ENCODE measurements at places on chromosomes 2 and 18.
A peak's percentile ranks its signal among the peaks of the same experiment; 100 is the strongest.

GRCh38 chr2:56088411-56088810, 95.4 kb upstream of the CCDC85A start:
- DNase-seq = no peak

- DNase-seq = no peak
These were observed 3.3 kb downstream of the KLHL30 start for GRCh38 chr2:238141541-238142318.

- no peak for DNase-seq
These were observed 39.7 kb upstream of the ABCA12 start for GRCh38 chr2:215178121-215178520.

DNA sequence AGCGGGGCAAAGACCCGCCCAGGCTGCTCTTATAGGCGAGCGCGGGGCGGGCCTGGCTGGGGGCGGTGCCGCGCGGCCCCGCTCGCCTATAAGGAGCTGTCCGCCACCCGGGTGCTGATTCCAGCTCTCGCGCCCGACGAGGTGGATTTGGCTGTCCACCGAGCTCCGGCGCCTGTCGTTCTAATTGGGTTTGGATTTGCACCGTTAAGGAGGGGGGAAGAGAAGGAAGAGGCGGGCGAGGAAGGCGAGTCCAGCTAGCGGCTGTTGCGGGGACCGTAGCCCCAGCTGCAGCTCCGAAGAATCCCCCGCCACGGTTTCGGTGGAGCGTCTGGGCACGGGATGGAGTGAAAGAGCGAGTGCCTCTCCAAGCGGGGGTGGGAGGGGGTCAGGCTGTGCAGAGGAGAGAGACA, at the start of gene CNTNAP5:
CNTNAP5 (plus strand) TSS at position 117 of the 410 bp plus-strand sequence. CDS start 364 bp downstream, outside the sequence.
- peak; percentile 5 for DNase-seq

- no peak for DNase-seq
These were observed 14.7 kb downstream of the KLF7 start for GRCh38 chr2:207151048-207151447.

GRCh38 chr18:3248062-3248657, 559 bp downstream of the MYL12A start:
- DNase-seq = peak; percentile 59

DNA sequence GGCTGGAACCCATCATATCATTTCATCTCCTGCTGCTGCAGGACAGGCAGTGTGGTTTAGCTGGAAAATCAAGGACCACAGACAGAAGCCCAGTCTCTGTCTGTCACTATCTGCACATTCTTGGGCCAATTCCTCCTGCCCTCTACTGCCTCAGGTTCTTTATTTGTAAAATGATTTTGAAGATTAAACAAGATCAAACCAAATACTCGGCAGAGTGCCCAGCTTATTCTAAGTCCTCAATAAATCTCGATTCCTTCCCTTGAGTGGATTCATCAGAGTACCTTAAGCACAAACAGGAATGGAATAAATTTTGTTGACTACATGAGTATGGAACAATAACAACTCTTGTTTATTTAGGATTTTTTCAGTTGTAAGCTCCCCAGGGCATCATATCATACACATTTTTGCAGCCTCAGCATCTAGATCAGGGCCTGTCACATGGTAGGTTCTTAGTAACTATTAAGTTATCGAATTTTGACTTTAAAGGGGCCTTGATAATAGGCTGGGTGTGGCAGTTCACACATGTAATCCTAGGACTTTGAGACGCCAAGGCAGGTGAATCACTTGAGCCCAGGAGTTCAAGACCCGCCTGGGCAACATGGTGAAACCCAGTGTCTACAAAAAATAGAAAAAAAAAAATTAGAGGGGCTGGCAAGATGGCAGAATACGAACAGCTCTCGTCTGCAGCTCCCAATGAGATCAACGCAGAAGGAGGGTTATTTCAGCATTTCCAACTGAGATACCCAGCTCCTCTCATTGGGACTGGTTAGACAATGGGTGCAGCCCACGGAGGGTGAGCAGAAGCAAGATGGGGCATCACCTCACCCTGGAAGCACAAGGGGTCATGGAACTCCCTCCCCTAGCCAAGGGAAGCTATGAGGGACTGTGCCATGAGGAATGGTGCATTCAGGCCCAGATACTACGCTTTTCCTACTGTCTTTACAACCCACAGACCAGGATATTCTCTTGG, 11.1 kb downstream of the RHOB start:
- DNase-seq = no peak

GRCh38 chr2:200279857-200280256, 26.6 kb upstream of the SPATS2L start:
- no peak for DNase-seq

DNA sequence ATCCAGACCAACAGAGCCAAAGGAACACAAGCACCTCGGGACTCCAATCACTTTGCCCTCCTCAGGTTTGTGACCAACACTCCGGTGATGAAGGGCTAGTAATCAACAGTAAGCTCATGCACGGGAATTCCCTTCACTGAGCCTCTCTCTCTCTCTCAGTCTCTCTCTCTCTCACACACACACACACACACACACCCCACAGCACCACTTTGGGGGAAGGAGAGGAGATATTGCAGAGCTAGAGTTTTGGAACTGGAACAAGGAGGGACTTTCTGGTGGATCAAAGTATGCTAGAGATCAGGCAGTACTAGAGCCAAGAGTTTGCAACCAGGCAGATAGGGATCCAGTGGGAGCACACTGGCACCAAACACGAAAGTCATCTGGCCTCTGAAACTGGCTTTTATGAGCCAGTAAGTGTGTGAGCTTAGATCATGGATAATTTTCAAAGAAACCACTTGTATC, 98.7 kb downstream of the ANKRD44 start:
- no peak for DNase-seq

DNA sequence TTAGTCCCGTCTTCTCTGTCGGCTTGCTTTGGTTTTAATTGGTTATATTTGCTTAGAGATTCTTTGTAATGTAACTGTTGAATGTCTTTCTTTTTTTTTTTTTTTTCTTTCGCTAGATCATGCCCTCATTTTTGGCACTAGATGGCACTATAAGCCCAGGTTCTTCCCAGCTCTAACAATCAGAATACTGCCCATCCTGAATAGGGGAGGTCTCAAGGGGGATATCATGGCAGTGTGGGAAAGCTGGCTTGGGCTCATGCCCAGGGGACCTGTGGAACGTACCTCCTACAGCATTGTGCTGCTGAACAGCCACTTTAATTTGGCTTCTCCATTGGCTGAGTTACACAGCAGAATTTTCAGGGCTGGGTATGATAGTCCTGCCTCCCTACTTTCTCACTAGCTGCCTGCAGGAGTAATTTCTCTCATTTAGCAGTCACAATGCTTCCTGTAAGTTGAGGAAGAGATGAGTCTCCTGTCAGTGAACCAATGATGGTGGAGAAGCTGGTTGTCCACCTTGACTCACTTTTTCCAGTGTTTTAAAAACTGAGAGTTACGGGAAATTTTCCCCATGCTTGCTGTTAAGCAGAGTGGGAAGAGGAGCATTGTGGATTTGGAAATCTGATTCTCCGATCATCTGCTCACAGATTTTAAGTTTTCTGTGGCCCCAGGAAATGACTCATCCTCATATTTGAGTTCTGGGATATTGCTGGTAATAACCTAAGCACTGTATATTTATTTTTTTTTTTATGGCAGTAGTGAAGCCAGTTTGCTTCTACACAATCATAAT, 47.2 kb downstream of the RAD51AP2 start:
- peak; percentile 75 for DNase-seq

DNA sequence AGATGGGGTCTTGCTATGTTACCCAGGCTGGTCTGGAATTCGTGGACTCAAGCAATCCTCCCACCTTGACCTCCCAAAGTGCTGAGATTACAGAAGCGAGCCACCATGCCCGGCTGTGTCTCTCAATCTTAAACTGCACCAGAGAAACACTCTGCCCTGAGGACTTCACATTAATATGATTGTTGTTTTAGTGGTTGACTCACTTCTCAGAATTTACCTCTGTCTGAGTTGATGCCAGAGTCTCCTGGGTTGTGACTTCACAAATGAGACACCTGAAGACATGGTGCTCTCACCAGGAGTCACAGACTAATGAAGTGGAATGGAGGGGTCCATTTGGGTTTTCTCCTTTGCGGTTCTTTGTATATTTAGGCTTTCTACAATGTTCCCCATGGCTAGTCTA, 61.0 kb upstream of the TGIF1 start:
- no peak for DNase-seq

DNA sequence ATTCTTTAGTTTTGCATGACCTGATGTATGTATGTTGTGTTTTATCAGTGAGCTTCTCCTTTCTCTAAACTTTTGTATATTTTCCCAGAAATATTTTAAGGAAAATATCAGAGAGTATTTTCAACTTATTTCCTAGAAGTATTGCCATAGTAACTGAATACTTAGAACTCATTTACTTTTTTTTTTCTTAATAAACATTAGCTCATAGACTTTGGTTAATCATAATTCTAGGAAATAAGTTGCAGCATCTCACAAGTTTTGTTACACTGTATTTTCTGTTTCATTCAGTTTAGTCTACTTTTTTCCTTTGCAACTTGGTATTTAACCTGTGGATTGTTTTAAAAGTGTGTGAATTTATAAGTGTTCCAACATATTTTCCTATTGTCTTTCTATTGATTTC, 27.5 kb downstream of the SMCHD1 start:
- no peak for DNase-seq

- no peak for DNase-seq
These were observed 263.5 kb downstream of the EPHA4 start for GRCh38 chr2:221308507-221309066.

DNA sequence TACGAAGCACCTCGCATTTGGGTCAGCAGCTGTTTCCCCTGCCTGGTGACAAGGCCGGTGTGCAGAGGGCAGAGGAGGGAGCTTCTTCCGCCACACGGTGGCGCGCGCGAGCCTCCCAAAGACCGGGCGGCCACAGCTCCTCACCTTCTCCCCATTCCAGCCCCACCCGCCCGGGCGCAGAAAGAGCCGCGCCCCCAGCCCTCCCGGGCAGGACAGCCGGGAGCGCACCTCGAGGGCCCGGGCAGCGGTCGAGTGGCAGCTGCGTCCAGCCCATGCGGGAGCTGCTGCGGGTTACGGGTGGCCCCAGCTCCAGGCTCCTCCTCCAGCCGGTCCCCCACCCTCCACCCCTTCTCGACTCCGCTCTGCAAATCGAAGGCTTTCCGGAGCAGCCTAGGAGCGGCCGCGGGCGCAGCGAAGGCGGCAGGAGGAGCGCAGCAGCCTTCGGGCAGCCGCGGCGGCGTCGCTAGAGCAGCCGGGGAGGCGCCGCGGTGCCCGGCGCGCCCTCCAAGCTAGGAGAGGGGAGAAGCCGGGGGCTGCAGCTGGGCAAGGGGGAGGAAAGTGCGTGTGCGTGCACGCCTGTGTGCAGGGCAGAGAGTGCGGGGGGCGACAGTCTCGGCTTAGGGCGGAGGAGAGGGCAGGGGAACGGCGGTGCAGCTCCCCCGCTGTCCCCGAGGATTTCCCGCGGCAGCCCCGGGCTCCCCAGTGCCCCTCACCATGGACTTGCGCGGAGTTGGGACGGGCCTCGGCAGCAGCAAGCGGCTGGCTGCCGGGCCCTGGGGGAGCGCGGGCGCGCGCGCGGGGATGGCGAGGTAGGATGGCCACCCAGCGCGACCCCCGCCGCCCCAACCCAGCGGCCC, at the start of gene CCDC85A:
CCDC85A (plus strand) TSS at position 348 of the 857 bp plus-strand sequence. CDS start 635 bp downstream, outside the sequence.
- peak; percentile 80 for DNase-seq

DNA sequence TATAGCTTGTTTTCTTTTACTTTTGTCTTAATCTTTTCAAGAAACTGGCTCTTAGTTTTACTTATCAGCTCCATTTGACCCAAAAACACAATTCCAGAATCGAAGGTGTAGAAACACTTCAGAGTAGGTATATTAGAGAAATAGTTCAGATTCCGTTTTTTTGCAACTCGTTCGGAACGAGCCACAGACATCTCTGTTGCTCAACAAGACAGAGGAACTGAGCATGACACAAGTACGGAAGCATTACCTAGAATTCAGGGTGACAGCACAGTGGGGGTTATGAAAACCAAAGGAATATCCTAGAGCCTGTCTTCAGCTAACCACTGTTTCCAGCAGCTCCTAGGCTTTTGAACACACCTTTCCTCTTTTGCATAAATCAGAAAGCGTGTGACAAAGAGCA, 5.0 kb downstream of the HRH4 start:
- no peak for DNase-seq

- no peak for DNase-seq
These were observed 165.3 kb downstream of the THADA start for GRCh38 chr2:43430489-43430888.

DNA sequence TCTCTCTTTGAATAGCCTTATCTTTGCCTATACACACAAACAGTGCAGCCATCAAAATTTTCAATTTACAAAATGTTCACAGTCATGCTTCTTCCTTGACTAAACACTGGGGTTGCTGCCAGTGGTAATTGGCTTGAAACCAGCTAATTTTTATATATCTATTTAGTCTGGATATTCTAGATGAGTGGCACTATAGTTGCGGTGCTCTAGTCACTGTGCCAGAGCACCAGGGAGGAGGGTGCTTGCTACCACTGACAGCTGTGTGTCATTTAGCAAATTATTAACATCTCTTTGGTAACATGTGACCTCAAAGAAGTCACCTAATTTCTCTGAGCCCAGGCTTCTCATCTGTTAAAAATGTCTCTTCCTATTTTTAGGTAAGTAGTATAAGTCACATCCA, 130.4 kb downstream of the MEIS1 start:
- DNase-seq = no peak

- DNase-seq = peak; percentile 10
These were observed 79.7 kb downstream of the RRM2 start for GRCh38 chr2:10202131-10202665.

GRCh38 chr2:6312367-6312766, 553.3 kb downstream of the CMPK2 start:
- no peak for DNase-seq

DNA sequence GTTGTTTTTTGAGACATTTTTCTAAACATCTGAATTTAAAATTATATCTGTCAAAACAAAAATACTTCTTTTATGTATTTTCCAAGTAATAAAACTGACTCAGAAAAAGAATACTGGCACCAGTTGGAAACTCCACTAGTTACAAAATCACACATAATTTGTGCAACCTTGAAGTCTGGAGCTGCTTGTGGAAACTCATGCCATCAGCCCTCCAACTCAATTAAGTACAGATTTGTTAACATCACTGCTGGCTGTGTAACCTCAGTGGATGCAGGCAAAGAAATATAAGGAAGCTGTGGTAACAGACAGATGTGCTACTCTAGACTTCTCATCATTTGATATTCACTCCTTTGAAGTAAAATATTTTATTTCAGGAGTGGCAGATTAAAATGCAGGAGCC, 30.0 kb upstream of the RAPH1 start:
- DNase-seq = no peak

Data from astrocyte of the spinal cord (primary cell).